ENCODE measurements at places on chromosomes 16 and 17.
A peak's percentile ranks its signal among the peaks of the same experiment; 100 is the strongest.

- DNase-seq: peak; percentile 96
These were observed 15.5 kb upstream of the CMIP start for GRCh38 chr16:81429045-81429521.

DNA sequence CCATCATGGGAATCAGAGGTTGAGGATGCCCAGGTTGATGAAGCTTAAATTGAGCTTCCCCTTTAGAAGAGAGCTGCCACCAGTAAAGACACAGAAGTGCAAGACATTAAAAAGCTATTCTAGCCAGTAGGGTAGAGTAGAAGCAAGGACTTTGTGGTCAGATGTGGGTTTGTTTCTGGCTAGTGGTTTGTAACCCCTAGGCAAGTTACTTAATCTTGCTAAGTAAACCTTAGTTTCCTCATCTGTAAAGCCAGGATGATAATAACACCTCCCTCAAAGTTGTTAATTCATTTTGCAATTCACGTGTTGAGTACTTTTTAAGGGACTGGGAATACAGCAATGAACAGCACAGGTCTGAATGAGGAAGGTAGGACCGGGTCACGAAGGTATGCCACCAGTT is 3.6 kb downstream of the SNTB2 start:
- no peak for DNase-seq

DNA sequence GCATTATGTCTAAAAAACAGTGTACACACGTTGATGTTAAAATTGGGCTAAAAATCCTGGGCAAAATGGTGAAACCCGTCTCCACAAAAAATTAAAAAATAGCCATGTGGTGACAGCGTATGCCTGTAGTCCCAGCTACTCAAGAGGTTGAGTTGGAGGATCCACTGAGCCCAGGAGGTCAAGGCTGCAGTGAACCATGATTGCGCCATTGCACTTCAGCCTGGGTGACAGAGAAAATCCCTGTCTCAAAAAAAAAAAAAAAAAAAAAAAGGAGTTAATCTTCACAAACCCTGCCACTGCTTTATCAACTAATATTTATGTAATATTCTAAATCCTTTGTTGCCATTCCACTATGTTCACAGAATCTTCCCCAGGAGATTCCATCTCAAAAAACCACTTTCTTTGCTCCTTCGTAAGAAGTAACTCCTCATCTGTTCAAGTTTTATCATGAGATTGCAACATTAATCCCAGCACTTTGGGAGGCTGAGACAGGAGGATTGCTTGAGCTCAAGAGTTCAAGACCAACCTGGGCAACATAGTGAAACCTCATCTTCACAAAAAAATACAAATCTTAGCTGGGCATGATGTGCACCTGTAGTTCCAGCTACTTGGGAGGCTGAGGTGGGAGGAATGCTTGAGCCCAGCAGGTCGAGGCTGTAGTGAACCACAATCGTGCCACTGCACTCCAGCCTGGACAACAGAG is 1.9 kb upstream of the C16orf87 start:
- no peak for DNase-seq

- DNase-seq: no peak
These were observed 105.7 kb upstream of the PLCG2 start for GRCh38 chr16:81673432-81673831.

DNA sequence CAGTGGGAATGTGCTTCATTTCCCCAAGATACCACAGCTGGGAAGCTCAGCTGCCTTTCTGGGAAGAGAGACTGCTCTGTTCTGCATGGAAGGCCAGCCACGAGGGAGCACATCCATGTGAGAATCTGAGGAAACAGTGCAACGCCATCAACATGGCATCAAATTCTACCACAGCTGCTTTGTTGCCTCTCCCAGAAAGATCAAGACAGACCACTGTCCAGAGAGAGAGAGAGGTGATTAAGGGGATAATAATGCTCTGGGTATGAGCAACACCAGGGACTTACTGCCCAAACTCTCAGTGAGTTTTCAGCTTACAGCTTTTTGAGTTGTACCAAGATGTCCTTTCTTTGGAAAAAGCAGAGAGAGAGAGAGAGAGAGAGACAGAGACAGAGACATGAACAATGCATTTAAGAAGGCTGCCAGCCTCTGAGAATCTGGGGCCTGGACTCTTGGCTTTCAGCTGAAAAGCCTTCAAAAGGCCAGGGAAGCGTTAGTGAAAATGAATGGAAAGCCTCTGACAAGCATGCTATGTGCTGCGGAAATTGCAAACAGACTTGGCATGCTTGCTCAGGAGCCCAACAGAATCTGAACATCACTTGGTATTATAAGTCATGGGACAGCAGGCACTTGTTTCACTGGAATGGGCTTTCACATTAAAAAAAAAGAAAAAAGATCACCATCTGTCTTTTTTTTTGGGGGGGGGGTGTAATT is 223.1 kb downstream of the MAP2K6 start:
- DNase-seq: no peak

DNA sequence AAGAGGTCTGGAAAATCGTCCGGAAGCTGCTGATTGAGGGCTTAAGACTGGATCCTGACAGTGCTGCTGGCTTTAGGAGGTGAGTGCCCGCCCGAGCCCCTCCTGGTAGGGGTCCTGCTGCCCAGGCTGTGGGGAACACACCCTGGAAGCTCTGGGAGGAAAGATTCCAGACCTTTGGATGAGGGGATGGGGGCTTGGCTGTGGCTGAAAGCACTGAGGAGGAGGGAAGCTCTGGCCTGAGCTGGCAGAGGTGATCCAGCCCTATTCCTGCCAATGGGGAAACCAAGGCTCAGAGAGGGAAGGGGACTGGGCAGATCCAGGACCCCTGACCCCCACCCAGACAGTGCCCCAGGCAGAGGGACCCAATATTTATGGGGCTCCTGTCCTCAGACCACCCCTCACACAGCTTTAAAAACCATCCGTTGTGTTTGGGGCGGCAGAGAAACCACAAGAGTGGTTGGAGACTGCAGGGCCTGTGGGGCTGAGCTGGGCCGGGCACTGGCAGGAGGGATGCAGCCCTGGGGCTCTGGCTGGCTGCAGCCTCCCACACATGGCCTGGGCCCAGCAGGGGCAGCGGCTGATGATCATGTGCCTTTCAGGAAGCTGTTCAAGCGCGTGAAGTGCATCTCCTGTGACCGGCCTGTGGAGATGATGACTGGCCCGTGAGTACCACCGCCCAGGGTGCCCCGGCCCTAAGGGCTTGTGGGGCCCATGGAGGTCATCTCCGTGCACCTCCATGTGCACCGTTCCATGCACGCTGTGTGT is 22.8 kb downstream of the UBALD1 start:
- no peak for DNase-seq

DNA sequence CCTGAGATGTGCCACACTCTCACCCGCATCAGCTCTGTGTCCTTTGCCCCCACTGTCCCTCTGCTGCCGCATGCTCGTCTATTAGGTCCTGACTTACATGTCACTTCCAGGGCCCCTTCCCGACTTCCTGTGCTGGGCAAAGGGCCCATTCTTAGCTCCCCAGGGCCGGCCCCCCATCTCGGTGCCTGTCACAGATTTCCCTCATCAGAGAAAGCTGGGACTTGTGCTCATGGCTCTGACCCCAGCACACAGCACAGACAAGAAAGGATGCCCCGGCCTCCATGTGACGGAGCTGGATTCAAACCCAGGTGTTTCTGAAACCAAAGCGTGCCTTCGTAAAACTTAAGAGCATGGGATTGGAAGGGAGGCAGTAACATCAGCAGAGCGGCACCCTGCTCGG is 5.9 kb upstream of the MAPK7 start:
- DNase-seq: no peak

- no peak for DNase-seq
These were observed 42.0 kb downstream of the AXIN2 start for GRCh38 chr17:65519462-65519861.

DNA sequence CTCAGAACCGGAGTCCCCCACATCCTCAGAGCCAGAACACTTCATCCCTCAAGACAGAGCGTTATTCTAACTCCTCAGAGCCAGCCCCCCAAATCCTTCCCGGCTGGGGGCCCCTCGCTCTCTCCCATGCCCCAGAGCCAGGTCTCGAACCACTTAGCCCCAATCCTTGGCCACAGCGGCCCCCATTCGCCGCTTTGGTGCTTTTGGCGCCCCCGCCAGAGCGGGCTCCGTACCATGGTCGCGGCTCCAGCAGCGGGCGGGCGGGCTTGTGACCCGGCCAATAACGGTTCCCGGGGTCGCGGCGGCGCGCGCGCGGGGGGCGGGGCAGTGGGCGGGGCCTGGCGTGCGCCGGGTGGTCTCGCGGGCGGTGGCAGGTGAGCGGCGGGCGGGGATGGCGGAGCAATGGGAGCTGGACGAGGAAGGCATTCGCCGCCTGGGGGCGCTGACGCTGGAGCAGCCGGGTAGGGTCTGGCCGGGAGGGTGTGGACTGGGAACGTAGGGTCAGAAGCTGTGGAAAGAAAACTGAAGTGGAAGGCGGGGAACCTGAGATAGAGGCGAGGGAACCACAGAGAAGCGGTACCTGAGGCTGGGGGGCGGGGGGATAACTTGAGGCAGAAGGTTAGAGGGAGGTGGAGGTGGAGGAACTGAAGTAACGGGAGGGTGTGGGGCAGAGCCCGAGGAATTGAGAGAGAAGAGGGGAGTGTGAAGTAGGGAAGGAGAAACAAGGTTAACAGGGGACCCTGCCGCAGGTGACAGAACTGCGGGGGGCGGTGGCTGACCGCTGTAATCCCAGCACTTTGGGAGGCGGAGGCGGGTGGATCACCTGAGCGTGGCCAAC is at the start of the genes KCTD19 and LRRC36:
Gene KCTD19, minus strand, starts transcription at position 270 of the 838 bp plus-strand sequence. Its CDS starts 34 bp downstream, at position 236.
Gene LRRC36, plus strand, starts transcription at position 344 of the 838 bp plus-strand sequence. Its CDS starts 48 bp downstream, at position 392.
- DNase-seq: peak; percentile 64

DNA sequence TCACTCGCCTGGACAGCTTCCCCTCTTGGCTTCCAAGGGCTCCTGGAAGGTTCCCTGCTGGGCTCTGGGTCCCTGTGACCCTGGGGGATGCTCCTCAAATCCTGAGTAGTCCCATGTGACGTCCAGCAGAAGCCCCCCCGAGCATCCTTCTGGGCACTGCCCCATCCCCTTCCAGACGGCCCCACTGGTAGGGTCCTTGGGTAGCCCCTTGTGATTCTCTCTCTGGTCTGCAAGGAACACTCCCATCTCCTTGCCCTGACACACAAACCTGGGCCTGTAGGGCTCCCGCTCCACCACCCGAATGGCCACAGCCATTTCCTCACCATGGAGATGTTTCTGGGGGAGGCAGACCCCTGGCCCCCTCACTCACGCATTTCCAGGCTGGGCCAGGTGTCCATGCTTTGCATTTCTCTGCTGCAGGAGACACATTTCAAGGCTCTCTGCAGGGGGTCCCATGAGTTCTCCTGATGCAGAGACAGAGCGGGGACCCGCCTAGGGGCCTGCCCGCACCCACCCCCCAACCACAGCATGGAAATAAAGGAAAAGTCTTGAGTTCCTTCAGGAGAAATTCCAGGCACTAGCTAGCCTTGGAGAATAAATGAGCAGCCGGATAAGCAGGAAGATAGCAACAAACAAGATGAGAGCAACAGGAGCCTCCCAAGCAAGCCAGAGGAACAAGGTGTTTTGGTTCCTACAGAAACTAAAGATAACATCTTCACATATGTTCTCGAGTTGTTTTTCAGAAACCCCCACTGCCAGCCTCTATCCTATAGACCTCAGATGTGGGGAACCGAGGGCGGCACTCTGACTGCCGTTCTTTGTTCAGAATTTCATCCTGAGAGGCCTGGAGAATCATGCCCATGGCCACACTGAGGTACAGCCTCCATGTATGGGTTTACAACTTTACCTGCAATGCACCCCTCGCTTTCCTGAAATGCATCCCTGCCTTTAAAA is 128.8 kb downstream of the MGAT5B start:
- no peak for DNase-seq

DNA sequence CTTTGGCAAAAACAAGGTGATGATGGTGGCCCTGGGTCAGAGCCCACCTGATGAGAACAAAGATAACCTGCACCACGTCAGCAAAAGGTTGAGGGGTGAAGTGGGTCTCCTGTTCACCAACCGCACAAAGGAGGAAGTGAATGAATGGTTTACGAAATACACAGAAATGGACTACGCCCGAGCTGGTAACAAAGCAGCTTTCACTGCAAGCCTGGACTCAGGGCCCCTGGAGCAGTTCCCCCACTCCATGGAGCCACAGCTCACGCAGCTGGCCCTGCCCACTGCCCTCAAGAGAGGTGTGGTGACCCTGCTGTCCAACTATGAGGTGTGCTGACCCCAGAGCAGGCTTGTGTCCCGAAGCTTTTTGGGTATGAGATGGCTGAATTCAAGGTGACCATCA is 29.7 kb upstream of the DLX4 start:
- no peak for DNase-seq

DNA sequence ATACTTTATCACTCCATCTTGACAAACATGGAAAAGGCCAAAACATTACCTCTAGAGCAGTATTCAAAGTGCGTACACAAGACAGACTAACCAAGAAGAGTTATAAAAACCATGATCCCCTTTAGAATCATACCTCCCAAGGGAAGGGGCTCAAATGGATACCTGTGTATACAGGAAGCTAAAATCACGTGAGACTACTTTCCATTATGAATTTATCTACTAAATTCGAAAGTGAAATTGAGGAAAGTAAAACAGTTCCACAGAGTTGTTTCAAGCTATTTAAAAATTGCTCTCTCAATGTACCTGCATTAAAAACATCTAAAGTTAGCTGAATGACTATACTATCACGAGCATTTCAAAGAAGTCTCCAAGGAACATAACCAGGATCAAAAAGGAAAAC is 32.7 kb downstream of the AP1G1 start:
- DNase-seq: no peak

GRCh38 chr17:45035848-45036247 is 15.6 kb downstream of the DCAKD start:
- no peak for DNase-seq

- no peak for DNase-seq
These were observed 76.3 kb downstream of the USP32 start for GRCh38 chr17:60315650-60316049.

- no peak for DNase-seq
These were observed 8.4 kb downstream of the TMEM95 start for GRCh38 chr17:7363311-7363710.

DNA sequence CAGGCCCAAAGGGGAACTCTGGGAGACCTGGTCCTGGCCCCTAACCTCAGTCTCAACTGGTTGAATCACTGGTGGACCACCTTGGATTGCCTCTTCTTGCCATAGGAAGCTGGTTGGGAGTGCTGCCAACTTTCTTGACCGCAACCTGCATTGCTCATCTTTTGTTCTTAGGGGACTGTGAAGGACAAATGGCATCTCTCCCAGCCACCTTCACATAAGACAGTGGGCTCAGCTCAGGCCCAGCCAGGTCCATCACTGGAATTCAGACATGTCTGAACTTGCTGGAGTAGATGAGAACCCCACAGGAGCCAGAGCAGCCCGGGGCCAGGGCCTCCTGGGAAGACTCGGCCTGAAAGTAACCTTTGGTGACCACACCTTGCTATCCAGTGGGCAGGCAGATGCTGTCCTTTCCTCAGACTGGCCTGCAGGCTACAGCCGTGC is 18.8 kb downstream of the ADORA2B start:
- DNase-seq: no peak

DNA sequence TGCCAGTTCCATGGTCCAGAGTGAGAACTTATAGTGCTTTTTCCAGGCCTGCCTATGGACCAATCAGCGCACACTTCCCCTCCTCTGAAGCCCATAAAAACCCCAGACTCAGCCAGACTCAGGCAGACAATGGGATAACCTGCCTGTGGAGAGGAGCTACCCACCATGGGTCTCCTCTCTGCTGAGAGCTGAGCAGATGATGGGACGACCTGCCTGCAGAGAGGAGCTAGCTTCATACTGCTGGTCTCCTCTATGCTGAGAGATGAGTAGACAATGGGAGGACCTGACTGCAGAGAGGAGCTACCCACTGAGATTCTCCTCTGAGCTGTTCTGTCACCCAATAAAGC is 144.7 kb downstream of the MYO1D start:
- no peak for DNase-seq
